Astrocyte of the cerebellum (primary cell): ENCODE measurements at places on chromosomes 7 and 10.
A peak's percentile ranks its signal among the peaks of the same experiment; 100 is the strongest.

DNA sequence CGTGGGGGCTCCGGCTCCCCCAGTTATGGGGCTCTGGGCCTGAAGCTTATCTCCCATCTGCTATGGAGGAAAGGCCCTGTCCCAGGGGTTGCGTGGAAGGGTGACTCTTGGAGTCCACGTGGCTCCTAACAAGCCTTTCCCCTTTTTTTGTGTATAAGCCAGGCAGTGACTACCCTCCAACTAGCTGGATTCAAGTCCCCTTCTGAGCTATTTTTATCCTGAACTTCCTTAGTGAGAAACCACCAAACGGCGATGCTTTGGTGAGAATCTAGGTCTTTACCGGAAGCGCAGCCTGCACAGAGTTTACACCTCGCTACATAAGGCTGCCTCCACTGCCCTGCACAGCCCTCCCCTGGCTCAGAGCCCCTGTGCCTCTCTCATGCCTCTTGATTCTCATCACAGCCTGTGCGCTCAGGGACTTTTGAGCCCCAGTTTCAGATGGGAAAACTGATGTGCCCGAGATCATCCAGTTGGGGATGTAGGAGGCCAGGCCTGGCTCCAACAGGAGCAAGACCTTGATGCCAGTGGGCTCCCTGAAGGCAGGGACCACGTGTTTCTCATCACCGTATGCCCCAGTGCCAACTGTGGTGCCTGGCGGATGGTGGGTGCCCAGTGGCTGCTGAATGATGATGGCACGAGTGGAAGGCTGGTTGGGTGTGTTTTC lies 102.3 kb upstream of the PPIF start:
- DNase-seq, result no peak

GRCh38 chr7:136167991-136168390 lies 190.8 kb upstream of the MTPN start:
- DNase-seq, result no peak

DNA sequence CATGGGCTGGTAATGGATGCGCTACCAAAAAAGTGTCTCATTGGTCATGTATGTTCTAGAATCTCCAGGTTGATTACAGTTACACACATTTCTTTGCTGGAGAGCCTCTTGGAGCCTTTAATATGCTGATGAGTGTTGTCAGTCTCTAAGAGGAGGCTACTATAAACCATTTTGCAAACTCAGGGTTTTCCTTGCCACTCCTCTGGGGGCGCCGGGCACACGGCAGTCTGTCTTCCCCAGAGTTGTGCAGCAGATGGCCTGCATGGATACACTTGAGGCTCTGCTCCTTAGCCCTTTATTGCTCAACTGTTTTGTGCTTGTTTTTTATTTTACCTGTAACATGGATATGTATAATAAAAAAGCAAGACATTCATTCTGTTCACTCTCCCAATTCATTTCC lies 196.5 kb downstream of the ACTR3B start:
- no peak for DNase-seq

DNA sequence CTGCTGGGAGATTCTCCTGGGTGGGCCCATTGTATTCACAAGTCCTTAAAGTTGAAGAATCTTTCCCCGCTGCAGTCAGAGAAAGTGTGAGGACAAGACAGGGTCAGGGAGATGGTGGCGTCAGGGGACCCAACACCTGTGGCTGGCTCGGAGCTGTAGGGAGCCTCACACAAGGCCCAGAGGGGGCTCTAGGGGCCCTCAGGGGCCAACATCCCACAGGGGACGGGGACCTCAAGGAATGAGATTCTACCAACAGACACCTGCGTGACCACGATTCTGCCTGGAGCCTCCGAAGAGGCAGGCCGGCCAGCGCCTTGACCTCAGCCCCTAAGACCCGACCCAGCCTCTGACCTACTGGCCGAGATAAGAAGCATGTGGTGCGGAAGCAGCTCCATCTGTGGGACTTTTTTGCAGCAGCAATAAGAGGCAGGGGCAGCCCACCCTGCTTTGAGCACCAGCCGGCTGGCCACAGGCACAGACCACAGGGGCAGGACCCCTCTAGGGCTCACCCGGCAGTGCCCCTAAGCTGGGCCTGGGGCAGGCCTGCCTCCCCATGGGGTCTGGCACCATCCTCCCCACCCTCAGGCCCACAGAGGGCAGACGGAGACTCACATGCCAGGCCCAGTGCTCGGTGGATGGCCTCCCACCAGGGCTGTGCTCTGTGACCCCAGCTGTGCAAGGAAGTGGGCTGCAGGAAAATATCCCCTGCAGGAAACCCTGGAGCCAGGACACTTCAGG lies 13.2 kb downstream of the RASGEF1A start:
- no peak for DNase-seq

DNA sequence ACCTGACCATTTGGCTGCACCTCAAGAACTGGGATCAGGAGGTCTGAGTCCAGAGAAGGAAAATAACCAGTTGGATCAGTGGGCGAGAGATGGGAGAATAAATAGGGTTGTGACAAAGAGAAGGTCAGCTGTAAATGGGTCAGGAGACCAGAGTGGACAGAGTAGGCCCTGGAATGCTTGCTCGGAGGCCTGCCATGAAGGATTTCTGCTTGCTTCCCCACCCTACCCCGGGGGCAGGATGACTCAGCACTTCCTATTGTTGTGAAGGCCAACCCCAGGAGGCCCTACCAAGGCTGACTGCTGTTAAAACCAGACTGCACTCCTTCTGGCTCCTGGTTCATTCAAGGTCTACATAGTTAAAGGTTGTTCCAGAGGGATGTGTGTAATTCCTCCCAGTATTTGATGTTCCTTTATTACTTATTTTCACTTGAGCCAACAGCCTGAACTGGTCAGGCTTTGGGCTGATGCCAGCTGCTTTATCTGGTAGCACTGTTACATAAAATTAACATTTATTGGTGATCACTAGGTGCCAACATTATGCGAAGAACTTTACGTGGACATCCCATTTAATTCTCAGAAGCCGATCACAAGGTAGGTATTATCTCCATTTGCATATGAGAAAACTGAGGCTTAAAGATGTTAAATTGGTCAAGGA lies 27.3 kb upstream of the IFRD1 start:
- peak; percentile 91 for DNase-seq
